ENCODE measurements at places on chromosomes 7 and 10. TPM values are rescaled to one million over a fixed set of nuclear protein-coding genes. Genes with fewer than 3 reads are reported as not detected.

Gene PCDH15
- total RNA-seq = not detected

Gene CDHR3
- total RNA-seq = 4.0 TPM

Gene C7orf33
- not detected for total RNA-seq

GRCh38 chr7:103063895-103064294, 10.7 kb downstream of the FBXL13 start:
- H3K36me3 ChIP-seq = no peaks in the 10 kb centered on the region
- peaks cover 8% of the 10 kb centered on the region for H3K4me1 ChIP-seq
- no peak for DNase-seq
- H3K27ac ChIP-seq = no peak overlapping the region

DNA sequence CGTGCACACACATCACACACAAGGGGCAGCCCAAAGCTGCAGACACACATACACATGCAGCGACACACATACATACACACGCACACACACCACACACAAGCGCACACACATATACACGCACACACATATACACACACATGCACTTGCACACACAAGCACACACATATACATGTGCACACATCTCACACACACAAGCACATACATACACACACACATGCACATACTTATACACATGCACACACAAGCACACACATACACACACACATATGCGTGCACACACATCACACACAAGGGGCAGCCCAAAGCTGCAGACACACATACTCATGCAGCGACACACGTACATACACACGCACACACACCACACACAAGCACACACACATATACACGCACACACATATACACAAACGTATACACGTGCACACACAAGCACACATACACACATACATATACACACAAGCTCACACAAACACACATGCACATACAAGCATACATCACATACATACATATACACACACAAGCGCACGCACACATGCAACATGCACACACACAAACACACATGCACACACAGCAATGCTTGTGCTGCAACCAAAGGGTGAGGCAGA, 178.8 kb upstream of the PFKP start:
- no peak overlapping the region for H3K4me3 ChIP-seq
- DNase-seq = no peak
- no peaks in the 10 kb centered on the region for H3K36me3 ChIP-seq
- H3K4me1 ChIP-seq = no peaks in the 10 kb centered on the region
- H3K27me3 ChIP-seq = peaks cover 33% of the 10 kb centered on the region
- no peak overlapping the region for H3K27ac ChIP-seq
